Muscle of back (tissue), 13 donors: ENCODE measurements at places on chromosomes 13 and 19.

DNA sequence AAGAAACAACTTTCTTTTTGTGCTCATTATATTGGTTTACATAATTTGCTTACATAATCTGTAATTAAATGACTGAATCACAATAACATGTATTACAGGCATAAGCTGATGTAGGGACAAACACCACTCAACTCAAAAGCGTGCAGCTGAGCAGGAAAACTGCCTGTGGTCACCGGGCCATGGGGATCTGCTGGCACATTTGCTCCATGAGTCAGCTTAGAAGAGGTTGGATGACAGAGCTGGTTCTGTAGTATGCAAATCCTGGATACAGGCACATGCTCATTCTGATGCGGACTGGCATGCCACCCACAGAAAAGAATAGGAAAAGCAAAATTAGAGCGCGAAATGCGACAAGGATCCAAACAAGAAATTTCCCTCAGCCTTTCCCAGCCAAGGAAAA, 128.6 kb downstream of the USP12 start:
- DNase-seq: peak; percentile 53

GRCh38 chr13:99774644-99775043, 196.9 kb downstream of the ZIC5 start:
- no peak for DNase-seq

- peak; percentile 52 for DNase-seq
Measured at GRCh38 chr19:2251106-2252054, 2.3 kb downstream of the AMH start.

DNA sequence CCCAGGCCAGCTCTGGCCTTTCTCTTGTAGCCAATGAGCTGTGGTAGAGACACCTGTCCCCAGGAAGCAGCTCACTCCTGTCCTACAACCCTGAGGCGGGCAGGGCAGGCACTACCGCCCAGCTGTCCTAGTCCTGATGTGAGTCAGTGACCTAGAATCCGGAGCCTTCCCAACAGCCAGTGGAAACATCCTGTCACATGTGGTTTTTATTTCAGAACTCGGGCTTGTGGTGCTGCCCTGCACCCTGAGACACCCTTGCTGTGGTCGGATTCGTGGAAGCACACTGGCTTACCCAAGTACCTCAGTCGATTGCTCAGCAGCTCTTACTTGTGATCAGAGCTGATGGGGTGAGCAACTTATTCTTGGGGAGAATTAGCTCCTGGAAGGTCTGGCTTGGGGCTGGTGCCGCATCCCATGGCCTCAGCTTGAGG, 83.6 kb upstream of the ARHGEF7 start:
- DNase-seq: peak; percentile 47

GRCh38 chr13:43933378-43933777, 53.7 kb downstream of the LACC1 start:
- DNase-seq: no peak

GRCh38 chr13:32495429-32495828, 43.2 kb downstream of the N4BP2L2 start:
- no peak for DNase-seq

DNA sequence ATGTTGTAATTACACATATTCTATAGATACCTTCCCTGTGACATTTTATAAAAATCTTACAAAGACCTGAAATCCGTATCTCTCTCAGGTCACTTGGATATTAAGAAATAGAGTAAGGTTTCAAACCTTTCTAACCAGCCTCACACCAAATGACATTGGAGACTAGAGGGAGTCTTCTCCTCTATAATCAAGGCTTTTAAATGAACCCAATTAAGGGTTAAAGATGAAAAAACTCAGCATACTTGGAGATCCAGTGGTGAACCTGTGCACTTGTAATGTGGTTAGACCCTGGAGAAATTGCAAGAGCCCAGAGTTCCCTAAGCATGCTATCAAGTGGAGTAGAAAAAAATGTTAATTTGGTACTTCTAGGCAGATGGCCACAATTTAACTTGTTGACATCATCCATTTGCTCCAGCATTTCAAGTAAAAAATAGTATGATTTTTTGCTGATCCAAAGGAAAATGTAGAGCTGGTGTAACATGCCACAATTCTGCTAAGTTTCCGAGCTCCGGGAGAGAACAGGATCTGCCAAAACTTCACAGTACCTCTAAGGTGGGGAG, 554.1 kb upstream of the MIR17HG start:
- DNase-seq: peak; percentile 34
